ENCODE measurements at places on chromosomes 6 and 20. TPM values are rescaled to one million over a fixed set of nuclear protein-coding genes. Genes with fewer than 3 reads are reported as not detected.

GRCh38 chr6:112150363-112150762, 63.0 kb downstream of the FAM229B start:
- no peak for DNase-seq

GRCh38 chr6:168700880-168701279, 259.9 kb downstream of the SMOC2 start:
- DNase-seq = no peak

DNA sequence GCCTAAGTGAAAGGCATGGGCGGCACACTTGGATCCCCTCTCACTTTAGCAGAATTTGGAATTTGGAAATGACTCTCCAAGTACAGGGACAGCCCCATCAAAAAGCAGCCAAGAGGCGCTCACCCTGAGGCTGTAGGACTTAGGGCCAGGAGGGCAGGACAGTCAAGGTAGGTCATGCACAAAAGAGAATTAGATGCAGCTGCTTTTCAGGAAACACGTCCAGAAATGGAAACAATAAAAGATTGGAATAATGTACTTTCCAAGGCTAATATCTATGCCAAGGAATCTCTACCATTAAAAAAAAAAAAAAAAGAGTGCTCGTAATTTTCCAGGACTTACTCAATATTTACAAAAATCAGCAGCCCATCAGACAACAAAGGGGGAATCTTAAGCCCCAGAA, 19.9 kb downstream of the PREP start:
- no peak for DNase-seq

GRCh38 chr6:146289816-146290588, 253.6 kb upstream of the RAB32 start:
- no peak for DNase-seq

GRCh38 chr20:10427060-10427692, 6.8 kb downstream of the MKKS start:
- DNase-seq = peak; percentile 71

DNA sequence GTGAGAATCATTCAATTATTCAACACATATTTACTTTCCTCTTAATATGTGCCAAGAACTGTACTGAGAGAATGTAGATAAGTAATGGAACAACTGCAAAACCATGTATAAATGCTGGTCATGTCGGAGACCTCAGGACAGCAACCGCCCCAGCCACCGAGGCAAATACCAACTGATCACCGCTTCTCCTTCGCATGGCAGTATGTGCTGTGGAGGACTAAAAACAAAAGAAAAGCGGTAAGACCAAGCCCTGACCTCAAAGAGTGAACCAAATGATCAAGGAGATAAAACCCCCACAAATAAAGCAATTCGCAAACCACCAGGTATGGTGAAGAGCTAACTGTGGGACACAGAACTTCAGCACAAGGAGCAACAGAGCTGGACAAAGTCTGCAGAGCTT, 104.3 kb downstream of the TRERF1 start:
- DNase-seq = no peak

- DNase-seq = peak; percentile 57
Observed at GRCh38 chr20:24993337-24994185, 1.0 kb upstream of the APMAP start.

- DNase-seq = no peak
Observed at GRCh38 chr6:109834595-109835437, 143.3 kb upstream of the GPR6 start.

DNA sequence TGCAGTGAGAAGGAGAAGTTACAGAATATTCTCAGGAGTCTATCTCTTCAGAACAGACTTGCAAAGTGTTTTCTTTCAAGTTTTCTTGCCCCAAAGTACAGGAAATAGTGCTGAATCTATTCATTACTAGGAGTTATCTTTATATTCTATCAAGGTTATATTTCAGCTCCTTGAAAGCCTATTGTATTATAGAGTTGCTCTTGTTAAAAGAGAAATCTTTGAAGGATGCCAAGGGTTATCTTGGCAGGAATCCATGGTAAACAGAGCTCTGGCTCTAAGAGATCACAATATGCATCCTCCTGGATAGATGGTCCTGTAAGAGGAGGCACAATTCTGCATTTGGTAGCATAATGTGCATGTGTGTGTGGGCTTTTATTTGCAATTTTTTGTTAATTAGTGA, 21.2 kb upstream of the SNRPB2 start:
- no peak for DNase-seq

GRCh38 chr6:131721161-131721560, 10.3 kb upstream of the CTAGE9 start:
- no peak for DNase-seq

GRCh38 chr20:20690676-20691476, 21.6 kb downstream of the RALGAPA2 start:
- no peak for DNase-seq

- no peak for DNase-seq
Observed at GRCh38 chr6:150263765-150264404, 104.9 kb upstream of the IYD start.

DNA sequence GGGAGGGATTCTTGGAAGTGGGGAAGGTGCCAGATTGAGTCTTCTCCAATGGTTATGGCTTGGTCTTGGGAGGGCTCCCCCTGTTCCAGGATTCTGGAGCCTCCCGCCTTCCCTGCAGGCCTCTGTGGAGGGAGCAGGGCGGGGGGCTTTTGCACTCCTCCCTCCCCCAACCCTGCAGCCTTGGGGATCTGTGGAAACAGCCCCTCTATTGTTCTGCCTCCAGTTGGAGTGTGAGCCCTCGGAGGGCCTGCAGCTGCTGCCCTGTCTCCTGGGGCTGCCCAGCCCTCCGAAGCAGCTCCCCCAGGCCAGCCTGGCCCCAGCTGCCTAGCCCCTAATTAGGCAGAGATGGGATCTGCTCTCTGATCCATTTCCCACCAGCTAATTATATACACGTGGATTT, 14.7 kb downstream of the FAM110A start:
- DNase-seq = no peak

DNA sequence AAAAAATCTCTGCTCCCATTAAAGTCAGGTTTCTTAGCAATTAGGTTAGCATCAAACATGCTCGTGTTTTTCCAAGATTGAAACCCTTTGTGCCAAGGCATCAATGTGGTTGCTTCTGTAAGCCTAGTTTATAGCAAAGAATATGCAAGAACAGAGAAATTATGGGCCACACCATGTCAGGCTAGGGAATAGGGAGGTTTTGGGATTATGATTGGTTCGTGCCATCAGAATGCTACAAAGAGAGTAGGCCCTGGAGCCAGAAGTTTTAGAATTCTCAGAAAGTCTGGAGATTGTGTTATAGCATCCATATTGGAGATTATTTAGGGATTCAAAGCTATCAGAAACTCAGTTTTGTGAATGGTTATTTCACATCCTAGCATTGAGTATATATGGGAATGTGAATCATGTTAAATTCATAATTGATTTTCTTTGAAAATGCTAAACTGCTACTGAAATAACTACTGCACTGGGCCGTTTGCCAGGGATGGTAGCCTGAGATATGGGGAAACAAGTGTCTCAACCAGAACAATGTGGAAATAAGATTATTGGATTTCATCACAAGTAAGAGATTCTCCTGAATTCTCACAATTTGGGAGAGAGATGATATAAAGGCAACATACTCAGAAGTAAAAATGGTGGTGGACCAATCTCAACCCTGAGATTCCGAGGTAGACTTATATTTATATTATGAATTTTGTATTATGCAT, 45.3 kb downstream of the ZNF292 start:
- DNase-seq = no peak

DNA sequence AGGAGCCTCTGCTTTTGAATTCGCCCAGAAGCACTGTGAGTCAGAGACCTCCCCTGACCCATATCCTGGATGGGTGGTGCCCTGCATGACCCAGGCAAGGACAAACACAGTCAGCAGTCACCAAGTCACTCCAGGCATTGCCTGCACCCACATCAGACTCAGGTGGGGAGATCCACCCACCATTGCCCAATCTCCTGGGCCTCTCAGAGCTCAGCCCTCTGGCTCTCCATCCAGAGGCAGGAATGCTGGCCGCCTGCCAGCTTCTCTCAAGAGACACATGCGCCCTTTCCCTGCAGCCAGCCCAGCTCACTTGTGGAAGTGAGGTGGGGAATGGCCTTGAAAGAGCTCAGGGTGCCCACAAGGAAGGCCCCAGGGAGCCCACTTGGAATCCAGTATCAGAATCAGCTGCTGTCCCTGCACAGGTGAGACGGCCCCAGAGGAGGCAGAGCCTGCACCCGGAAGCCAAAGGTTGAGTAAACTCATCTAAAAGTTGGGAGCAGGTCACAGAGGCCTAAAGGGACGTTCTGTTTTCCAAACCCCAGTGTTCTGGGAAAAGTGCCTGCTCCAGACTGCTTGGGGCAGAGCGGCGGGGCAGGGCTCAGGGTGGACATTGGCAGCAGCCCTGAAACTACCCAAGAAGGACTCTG, 129.8 kb downstream of the PREX1 start:
- peak; percentile 87 for DNase-seq

DNA sequence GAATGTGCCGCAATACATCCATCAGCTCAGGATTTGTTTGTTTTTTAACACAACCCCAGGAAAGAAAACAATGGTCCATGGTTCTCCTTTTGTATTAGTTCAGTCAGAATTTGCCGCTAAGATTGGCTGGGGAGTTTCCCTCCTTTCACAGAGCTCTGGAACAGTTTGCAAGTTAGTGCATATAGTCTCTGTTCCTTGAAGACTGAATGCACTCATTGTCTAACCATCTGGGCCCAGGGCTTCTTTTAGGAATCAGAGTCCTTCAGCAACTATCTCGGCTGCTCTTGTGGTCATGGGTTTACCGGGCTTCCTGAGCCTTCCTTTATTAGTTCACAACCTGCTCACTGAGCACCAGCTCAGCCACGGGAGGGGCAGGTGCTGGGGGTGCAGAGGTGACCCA, 121.3 kb downstream of the SLC23A2 start:
- DNase-seq = no peak

GRCh38 chr6:40901322-40902055, 137.5 kb downstream of the UNC5CL start:
- DNase-seq = no peak

DNA sequence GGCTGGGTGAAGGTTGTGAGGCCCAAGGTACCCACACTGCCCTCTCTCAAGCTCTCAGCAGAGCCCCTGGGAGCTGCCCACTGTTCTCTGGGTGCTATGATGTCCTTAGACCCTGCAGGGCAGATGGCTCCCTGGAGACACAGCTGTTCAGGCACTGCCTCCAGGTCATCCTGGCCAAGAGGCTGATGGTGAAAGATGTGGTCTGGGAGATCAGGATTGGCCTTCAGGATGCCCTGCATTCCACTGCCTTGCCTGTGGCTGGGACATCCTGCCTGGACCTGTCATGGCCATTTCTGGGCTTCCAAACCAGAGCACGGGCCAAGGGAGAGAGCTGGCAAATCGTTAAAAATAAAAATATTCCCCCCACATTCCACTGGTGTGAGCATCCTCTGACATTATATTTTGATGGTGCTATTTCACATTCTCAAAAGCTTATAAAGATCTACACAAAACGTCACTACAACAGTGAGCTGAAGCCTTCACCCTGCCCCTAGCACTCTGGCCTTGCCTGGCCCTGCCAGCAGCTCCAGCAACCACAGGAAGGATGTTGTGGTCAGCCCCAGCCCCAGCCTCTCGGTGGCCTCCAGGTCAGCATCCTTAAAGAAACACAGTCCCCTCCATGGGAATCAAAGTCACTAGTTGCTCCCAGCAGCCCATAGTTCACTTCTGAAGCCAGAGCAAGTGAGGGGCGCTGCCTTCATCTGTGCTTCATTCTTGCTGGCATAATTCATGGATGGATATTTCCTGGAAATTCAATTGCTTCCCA, 13.5 kb upstream of the KCNK16 start:
- no peak for DNase-seq

RAB44 gene
- total RNA-seq = not detected

TRIM15 gene
- total RNA-seq = 30.4 TPM

FAM209B gene
- 0.32 TPM for total RNA-seq

MYLK4 gene
- total RNA-seq = 0.15 TPM

GPX5 gene
- not detected for total RNA-seq

C20orf204 gene
- total RNA-seq = 36.8 TPM

MTFR2 gene
- total RNA-seq = 12.5 TPM

CHRNA4 gene
- total RNA-seq = not detected

ME1 gene
- total RNA-seq = not detected

TREM1 gene
- total RNA-seq = not detected

AGPAT4 gene
- total RNA-seq = 0.07 TPM

CTAGE9 gene
- total RNA-seq = not detected

All from HepG2 (cell line).